ENCODE measurements at places on chromosomes 7 and 10. TPM values are rescaled to one million over a fixed set of nuclear protein-coding genes. Genes with fewer than 3 reads are reported as not detected.

Gene GNAT3
- total RNA-seq: not detected

DNA sequence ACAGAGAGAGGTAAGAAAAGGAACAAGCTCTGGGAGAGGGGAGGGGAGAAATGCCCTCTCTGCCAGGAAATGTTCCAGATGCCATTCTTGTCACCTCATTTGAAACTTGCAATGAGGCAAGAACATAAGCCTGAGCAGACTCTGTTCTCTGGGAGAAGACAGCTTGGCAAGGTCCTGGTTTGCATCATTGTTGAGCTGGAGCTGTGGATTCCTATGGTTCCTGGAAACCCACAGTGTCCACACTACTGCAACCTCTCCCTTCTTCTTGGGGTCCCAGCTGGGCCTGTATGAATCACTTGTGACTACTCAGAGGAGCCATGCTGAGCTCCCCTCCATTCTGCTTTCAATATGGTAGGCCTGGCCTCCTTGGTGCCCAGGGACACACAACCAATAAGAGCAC is 60.8 kb upstream of the HECTD2 start:
- DNase-seq: no peak
- H3K4me3 ChIP-seq: no peak overlapping the region
- H3K36me3 ChIP-seq: no peaks in the 10 kb centered on the region
- H3K27me3 ChIP-seq: no peaks in the 10 kb centered on the region
- no peaks in the 10 kb centered on the region for H3K4me1 ChIP-seq

GRCh38 chr10:17075533-17076359 is 53.9 kb downstream of the CUBN start:
- no peak for DNase-seq
- H3K27ac ChIP-seq: peak overlapping the region; percentile 43
- no peaks in the 10 kb centered on the region for H3K4me1 ChIP-seq
- no peak overlapping the region for H3K4me3 ChIP-seq
- no peaks in the 10 kb centered on the region for H3K27me3 ChIP-seq

- no peaks in the 10 kb centered on the region for H3K4me1 ChIP-seq
- no peaks in the 10 kb centered on the region for H3K27me3 ChIP-seq
- no peak overlapping the region for H3K27ac ChIP-seq
- no peaks in the 10 kb centered on the region for H3K36me3 ChIP-seq
- DNase-seq: no peak
Measured at GRCh38 chr10:105797234-105797890, 1156.3 kb downstream of the SORCS3 start.

DNA sequence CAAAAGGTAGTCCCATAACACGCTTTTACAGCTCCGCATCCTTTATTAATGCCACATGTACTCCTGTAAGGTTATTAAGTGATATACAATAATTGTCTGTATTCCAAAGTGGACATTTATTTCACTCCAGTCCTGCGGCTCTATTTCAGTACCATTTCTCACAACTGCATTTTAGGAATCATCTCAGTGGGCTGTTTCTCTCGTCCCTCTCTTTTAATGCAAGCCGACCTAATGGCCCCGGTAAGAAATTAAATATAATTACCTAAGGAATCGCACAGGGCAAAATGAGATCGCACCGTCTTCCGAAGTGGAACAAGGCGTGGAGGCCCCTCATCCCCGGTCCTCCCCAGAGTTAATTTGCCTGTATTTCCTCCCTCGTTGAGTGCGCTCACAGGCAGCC is 216.5 kb downstream of the RAB11FIP2 start:
- no peak overlapping the region for H3K27ac ChIP-seq
- H3K4me3 ChIP-seq: no peak overlapping the region
- no peaks in the 10 kb centered on the region for H3K27me3 ChIP-seq

- peak; percentile 56 for DNase-seq
- no peaks in the 10 kb centered on the region for H3K4me1 ChIP-seq
- no peaks in the 10 kb centered on the region for H3K36me3 ChIP-seq
- peak overlapping the region; percentile 93 for H3K4me3 ChIP-seq
- no peaks in the 10 kb centered on the region for H3K27me3 ChIP-seq
Measured at GRCh38 chr10:50622706-50623662, 772 bp downstream of the SGMS1 start.

GRCh38 chr10:79502561-79503309 is 9.6 kb upstream of the EIF5AL1 start:
- no peaks in the 10 kb centered on the region for H3K27me3 ChIP-seq
- no peak overlapping the region for H3K27ac ChIP-seq
- no peaks in the 10 kb centered on the region for H3K36me3 ChIP-seq
- H3K4me1 ChIP-seq: no peaks in the 10 kb centered on the region

DNA sequence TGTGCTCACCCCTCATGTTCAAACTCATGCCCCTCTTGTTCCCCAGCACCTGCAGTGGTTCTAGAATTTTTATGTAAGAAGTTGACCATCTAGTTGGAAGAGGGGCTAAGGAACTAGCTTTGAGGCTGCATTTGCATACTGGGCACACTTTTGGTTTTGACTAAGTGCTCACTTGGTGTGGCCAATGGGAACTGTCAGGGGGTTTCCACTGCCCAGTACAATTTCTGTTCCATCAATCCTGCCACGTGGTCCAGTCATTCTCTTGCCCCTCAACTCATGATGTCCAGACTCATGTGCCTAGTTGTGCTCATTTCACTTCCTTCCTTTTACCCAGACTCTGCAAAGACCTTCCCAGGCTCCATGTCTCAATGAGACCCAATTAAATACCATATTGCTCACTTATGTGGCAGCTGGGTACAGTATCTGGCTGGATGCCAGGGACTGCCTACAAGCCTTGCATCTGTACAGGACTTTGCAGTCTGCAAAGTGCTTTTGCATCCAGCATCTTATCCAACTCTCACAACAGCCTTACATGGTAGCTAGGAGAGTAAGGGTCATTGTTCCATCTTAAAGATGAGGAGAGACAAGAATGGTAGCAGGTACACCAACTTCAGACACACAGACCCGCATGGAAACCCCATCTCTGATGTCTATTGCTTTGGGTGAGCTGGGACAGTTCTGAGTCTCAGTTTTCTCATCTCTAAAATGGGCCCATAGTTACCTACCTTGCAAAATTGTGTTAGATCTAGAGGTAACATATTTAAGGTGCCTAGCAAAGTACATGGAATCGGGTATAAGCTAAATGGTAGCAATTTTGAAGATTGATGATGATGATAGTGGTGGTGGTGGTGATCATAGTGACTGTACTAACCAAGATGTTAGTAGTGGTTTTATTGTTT is 30.1 kb upstream of the KCNMA1 start:
- H3K27me3 ChIP-seq: no peaks in the 10 kb centered on the region
- H3K4me3 ChIP-seq: no peak overlapping the region
- no peak for DNase-seq
- H3K4me1 ChIP-seq: no peaks in the 10 kb centered on the region
- no peak overlapping the region for H3K27ac ChIP-seq

DNA sequence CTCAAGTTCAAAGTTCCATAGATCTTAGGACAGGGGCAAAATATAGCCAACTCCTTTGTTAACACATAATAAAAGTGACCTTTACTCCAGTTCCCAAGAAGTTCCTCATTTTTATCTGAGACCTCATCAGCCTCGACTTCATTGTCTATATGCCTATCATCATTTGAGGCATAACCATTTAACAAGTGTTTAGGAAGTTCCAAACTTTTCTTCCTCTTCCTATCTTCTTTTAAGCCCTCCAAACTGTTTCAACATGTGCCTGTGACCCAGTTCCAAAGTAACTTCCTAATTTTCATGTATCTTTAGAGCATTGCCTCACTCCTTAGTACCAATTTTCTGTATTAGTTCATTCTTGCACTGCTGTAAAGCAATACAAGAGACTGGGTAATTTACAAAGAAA is 569.1 kb downstream of the ANKRD7 start:
- no peak overlapping the region for H3K4me3 ChIP-seq
- no peak for DNase-seq
- no peaks in the 10 kb centered on the region for H3K27me3 ChIP-seq
- H3K4me1 ChIP-seq: no peaks in the 10 kb centered on the region

- no peaks in the 10 kb centered on the region for H3K27me3 ChIP-seq
- no peak overlapping the region for H3K27ac ChIP-seq
- no peaks in the 10 kb centered on the region for H3K4me1 ChIP-seq
- H3K36me3 ChIP-seq: no peaks in the 10 kb centered on the region
- no peak overlapping the region for H3K4me3 ChIP-seq
Measured at GRCh38 chr10:68103261-68103878, 5.9 kb upstream of the MYPN start.

GRCh38 chr7:72335561-72336381 is 76.4 kb downstream of the CALN1 start:
- H3K4me3 ChIP-seq: no peak overlapping the region
- no peaks in the 10 kb centered on the region for H3K4me1 ChIP-seq
- no peaks in the 10 kb centered on the region for H3K36me3 ChIP-seq

Gene HGF
- 8.5 TPM for total RNA-seq

DNA sequence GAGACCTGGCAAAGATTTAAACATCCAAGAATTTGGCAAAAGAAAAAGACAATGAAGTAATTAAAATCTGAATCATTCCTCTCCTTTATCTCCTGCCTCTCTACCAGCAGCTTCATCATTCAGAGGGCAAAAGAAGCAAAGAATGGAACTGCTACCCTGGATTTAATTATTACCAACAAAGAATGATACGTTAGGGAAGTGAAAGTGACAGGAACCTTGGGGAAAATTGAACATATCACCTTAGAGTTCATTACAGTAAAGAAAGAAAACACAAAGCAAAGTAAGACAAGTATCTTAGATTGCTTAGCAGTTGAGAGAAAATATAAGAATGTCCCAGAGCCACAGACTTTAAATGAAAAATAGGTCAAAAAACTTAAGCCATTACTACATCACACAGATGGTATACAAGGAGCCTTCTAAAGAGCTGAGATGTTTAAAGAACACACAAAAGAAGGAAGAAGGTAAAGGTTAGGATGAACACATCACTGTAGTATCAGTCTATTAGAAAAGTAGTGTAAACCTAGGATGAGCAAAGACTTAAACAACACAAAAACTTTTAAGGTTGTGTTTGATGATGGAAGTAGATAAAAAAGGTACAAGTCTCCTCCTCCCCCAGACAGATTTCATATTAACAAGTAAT is 17.5 kb downstream of the CTNNA3 start:
- DNase-seq: no peak
- no peaks in the 10 kb centered on the region for H3K27me3 ChIP-seq
- H3K4me3 ChIP-seq: no peak overlapping the region

DNA sequence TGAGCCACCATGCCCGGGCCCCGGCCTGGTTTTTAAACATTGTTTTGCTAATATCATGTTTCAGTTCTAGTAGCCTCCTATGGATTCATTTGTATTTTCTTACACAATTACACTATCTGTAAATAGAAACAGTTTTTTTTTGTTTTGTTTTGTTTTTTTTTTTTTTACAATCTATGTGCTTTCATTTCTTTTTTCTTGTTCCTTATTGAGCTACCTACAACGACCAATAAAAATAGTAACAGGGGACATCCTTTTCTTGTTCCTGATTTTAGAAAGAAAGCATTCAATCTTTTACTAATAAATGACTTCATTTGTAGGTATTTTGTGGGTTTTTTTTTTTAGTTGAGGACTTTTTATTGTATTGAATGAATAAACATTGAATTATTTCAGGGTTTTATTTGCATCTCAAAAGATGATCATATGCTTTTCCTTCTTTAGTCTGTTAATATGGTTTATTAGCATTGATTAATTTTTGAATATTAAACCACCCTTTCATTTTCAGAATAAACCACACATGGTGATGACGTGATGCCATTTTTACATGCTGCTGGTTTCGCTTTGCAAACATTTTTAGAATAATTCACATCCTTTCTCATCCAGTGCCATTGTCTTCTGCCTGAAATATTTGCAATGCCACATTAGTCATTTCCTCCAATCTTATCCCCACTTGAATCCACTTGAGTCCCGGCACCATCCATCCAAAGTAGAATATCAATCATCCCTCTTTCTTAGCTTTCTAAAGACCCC is 18.1 kb upstream of the AKR1E2 start:
- no peak overlapping the region for H3K27ac ChIP-seq
- H3K36me3 ChIP-seq: no peaks in the 10 kb centered on the region
- DNase-seq: no peak
- no peaks in the 10 kb centered on the region for H3K4me1 ChIP-seq
- H3K4me3 ChIP-seq: no peak overlapping the region
- H3K27me3 ChIP-seq: no peaks in the 10 kb centered on the region

GRCh38 chr10:29012926-29013554 is 275.8 kb upstream of the LYZL1 start:
- H3K27ac ChIP-seq: no peak overlapping the region
- H3K4me1 ChIP-seq: no peaks in the 10 kb centered on the region
- no peaks in the 10 kb centered on the region for H3K36me3 ChIP-seq
- H3K27me3 ChIP-seq: no peaks in the 10 kb centered on the region
- no peak for DNase-seq

Gene NOS3
- 35.1 TPM for total RNA-seq

GRCh38 chr7:47622586-47622945 is 40.7 kb upstream of the TNS3 start:
- H3K4me3 ChIP-seq: no peak overlapping the region
- DNase-seq: no peak
- H3K36me3 ChIP-seq: no peaks in the 10 kb centered on the region
- no peaks in the 10 kb centered on the region for H3K27me3 ChIP-seq

DNA sequence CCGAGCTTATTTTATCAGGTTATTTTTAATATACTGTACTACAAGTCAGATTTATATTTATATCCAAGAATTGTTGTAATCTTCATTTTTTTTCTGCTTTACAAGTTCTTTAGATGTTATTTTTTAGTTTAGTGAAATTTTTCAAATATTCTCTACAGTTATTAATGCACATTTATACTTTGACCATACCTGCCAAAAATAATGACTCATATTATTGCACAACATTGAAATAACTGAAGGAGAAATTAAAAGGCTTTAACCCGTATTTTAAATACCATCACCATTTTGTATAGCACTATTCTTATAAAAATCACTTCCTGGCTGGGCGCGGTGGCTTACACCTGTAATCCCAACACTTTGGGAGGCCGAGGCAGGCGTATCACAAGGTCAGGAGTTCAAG is 278.5 kb downstream of the BICC1 start:
- DNase-seq: no peak
- H3K4me3 ChIP-seq: no peak overlapping the region

Gene FAM53B
- total RNA-seq: 22.8 TPM

- no peak overlapping the region for H3K27ac ChIP-seq
- no peaks in the 10 kb centered on the region for H3K36me3 ChIP-seq
- no peak for DNase-seq
- no peak overlapping the region for H3K4me3 ChIP-seq
- no peaks in the 10 kb centered on the region for H3K27me3 ChIP-seq
Measured at GRCh38 chr7:34756025-34756437, 98.0 kb downstream of the NPSR1 start.

Gene LOXL4
- total RNA-seq: 6.9 TPM

- no peak overlapping the region for H3K27ac ChIP-seq
- DNase-seq: no peak
- H3K4me1 ChIP-seq: no peaks in the 10 kb centered on the region
- no peak overlapping the region for H3K4me3 ChIP-seq
- H3K36me3 ChIP-seq: no peaks in the 10 kb centered on the region
Measured at GRCh38 chr10:32366588-32366987, 19.6 kb upstream of the EPC1 start.

Gene IL6
- total RNA-seq: 3.8 TPM

Gene KBTBD2
- 38.9 TPM for total RNA-seq

- no peak overlapping the region for H3K27ac ChIP-seq
- no peak overlapping the region for H3K4me3 ChIP-seq
- no peaks in the 10 kb centered on the region for H3K4me1 ChIP-seq
Measured at GRCh38 chr7:71615017-71615416, 483.1 kb downstream of the GALNT17 start.

Gene ABCC2
- 3.1 TPM for total RNA-seq

Gene AGMO
- 1.4 TPM for total RNA-seq

Gene IGF2BP3
- total RNA-seq: 0.59 TPM

Gene ADARB2
- total RNA-seq: 3.9 TPM
